ENCODE measurements at places on chromosomes 7 and 10.

DNA sequence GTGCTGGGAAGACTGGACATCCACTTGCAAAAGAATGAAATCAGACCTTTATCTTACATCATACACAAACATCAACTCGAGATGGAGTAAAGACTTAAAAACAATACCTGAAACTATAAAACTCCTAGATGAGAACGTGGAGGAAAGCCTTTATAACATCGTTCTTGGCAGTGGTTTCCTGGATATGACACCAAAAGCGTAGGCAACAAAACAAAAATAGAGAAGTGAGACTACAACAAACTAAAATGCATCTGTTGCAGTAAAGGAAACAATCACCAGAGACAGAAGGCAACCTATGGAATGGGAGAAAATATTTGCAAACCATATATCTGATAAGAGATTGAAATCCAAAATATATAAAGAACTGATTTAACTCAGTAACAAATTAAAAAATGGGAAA, 33.3 kb downstream of the CC2D2B start:
- no peak for DNase-seq

- no peak for DNase-seq
Observed at GRCh38 chr7:130844811-130845580, 111.0 kb upstream of the KLF14 start.

GRCh38 chr10:15609246-15609645, 110.5 kb downstream of the ITGA8 start:
- no peak for DNase-seq

- no peak for DNase-seq
Observed at GRCh38 chr10:30819341-30820181, 190.0 kb upstream of the LYZL2 start.

DNA sequence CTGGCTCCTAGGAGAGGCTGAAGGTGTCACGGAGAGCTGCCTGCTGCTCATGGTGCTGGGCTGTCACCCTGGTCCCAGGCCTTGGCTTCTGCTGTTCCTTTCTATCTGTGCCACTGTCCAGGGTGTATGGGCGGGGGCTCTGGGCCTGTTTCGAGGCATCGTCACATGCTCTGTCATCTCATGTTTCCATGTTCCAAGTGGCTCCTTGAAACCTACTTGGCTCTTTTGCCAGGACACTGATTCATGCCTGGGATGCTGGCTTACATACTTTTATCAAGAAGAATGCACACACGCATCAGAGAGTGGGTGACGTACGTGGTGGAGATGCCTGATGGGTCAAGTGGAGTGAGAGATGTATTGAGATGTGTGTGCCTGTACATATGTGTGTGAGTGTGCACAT, 50.9 kb downstream of the ADCY1 start:
- no peak for DNase-seq
